ENCODE measurements at places on chromosomes 1 and 21.

DNA sequence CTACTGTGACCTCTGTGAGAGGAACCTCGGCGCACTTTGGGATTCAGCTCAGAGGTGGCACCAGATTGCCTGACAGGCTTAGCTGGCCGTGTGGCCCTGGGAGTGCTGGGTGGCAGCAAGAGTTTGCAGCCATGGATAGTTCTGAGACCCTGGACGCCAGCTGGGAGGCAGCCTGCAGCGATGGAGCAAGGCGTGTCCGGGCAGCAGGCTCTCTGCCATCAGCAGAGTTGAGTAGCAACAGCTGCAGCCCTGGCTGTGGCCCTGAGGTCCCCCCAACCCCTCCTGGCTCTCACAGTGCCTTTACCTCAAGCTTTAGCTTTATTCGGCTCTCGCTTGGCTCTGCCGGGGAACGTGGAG is 67.5 kb downstream of the DISC1 start:
- no peak for DNase-seq

GRCh38 chr1:222918801-222919477 is 104.1 kb downstream of the DISP1 start:
- peak; percentile 59 for DNase-seq

DNA sequence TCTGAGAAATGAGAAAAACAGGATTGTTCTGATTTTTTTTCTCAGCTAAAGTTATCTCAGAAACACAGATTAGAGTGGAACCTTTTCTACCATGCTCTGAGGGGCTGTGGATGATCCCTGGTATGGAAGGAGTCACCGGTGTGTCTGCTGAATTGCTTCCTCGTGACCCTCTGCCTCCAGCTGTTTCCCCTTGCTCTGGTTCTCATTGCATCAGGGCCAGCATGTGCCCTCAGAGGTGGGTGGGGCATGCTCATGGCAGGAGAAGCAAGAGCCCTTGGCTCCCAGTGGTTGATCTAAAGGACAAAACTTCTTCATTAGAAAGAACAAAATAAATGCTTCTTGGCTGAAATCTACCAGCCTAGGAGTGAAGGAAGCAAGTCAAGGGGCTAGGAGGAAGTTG is 183.2 kb upstream of the HMCN1 start:
- DNase-seq: no peak

DNA sequence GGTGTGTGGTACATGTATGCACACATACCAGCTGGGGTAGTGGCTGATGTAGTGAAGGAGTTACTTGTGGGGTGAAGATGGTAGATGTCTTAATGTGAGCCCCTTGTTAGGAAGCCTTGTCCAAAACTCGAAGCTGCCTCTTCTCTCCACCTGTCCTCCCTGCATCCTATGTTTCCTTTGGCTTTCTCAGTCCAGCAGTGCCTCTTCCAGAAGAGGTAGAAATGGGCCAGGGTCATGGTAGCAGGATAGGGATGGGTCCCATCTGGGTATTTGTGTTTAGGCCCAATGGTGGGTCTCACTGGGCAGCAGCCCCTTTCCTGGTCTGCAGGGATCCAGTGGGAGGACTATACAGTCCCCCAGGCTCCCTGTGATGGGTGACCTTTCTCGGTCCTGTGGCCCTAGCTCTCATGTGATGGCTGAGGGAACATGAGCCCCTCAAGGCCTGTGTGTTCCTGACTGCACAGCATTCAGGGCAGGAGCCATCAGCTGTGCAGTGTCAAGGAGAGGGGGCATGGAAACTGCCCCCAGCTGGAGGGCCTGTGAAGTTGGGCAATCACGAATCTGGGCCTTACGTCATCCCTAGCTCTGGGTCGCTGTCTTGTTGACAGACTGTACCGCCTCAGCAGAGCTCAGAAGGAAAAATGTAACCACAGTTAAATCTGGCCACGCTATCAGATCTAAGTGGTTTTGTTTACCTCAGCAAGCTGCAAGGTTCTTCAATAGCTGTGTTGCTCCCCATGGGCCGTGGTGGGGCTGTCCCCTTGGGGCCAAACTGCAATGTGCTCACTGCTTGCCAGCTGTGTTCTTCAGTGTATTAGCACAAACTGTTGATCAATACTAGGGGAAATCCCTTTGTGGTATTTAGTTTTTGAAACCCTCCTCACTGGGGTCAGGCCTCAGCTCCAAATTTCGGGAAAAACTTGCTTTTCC is 82.7 kb downstream of the NOS1AP start:
- DNase-seq: peak; percentile 12

- no peak for DNase-seq
Observed at GRCh38 chr21:46122758-46123683, 25.1 kb downstream of the COL6A2 start.

GRCh38 chr1:226691247-226691646 is 47.8 kb downstream of the ITPKB start:
- no peak for DNase-seq

DNA sequence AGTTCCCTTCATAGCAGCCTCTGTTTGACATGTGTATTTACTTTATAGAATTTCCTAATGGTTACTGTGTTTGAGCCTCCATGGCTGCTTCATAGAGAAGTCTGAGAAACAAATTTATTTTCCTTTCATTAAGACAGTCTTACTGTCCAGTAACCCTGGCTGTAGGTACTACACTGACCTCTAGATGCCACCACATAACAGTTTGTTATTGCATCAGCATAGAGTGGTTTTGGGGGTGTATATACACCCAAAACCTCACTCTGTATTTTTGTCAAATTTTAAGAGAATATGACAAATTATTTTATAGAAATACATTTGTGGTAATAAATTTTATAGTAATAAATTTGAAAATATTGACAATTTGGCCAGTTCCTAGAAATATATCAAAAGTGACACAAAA is 57.3 kb downstream of the OBSCN start:
- DNase-seq: no peak

DNA sequence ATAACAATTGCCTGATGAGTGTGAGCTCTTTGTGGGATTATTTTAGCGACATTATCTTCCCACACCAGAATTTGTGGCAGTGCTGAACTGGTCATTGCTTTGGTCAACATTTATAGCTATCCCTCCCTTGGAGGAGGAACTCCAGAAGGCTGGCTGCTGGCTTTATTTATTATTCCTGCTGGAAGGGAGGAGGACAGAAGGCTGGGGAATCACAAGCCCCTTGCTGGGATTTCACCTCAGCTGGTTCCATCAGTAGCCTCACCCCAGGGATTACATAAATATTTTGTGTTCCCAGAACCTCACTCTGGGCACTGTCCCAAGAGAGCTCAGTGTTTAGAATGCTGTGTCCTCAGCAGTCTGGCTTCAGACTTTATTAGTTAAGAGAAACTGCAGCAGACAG is 102.8 kb upstream of the C1orf21 start:
- DNase-seq: peak; percentile 58

GRCh38 chr1:29322861-29323585 is 86.7 kb downstream of the PTPRU start:
- DNase-seq: no peak

- no peak for DNase-seq
Observed at GRCh38 chr1:49307457-49307856, 530.8 kb upstream of the BEND5 start.

DNA sequence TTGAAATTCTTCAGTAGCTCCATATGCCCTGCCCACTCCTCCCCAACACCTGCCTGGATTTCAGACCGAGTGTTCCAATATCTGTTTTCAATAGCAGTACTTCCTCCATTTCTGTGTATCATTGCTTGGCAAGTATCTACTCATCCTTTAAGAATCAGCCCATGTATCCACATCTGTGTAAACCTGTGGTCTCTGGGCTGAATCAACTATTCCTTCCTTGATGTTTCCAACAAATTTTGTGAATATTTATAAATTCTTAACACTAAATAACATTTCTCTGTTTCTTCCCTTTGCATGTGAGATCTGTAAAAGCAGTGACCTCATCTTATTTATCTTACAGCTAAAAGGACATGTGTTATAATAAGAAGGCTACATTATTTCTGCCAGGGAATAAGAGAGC is 26.0 kb upstream of the UAP1 start:
- peak; percentile 26 for DNase-seq

- no peak for DNase-seq
Observed at GRCh38 chr1:19478322-19478721, 7.0 kb downstream of the CAPZB start.

DNA sequence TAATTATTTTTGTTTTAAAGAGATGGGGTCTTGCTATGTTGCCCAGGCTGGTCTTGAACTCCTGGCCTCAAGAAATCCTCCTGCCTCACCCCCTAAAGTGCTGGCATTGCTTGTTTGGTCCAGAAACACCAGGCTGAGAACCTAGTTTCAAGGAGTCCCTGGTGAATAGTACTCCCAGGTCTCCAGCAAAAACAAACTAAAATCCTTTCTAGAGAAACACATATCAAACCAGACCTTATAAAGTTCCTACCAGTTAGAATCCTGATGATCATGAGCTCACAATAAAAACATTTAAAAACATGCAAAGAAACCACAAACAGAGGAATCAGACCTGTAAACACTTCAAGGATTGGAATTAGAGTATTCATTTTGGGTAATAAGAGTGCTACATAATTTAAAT is 34.4 kb upstream of the PADI1 start:
- DNase-seq: peak; percentile 71

GRCh38 chr1:43381612-43382011 is 8.0 kb downstream of the MED8 start:
- DNase-seq: no peak

GRCh38 chr1:204146309-204146708 is 5.5 kb downstream of the ETNK2 start:
- no peak for DNase-seq
